ENCODE measurements at places on chromosomes 13 and 19.

- DNase-seq = no peak
Observed at GRCh38 chr19:42074513-42075363, 1.2 kb upstream of the ZNF574 start.

- no peak for DNase-seq
Observed at GRCh38 chr13:72565893-72566292, 161.5 kb downstream of the MZT1 start.

- DNase-seq = no peak
Observed at GRCh38 chr19:32038021-32038920, 307.1 kb upstream of the ZNF507 start.

DNA sequence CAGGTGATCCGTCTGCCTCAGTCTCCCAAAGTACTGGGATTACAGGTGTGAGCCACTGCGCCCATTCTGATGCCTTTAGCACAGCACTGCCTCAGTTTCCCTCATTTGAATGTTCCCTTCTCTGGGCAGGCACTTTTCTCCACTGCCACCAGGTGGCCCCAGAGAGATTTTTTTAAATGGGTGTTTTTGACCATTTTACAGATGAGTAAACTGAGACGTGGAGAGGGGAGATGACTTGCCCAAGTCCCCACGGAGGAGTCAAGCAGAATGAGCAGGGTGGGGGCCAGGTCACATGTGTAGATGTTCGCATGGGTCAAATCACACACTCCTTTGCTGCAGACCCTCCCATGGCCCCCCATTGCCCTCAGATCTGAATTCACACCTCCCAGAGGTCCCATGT is 3.2 kb upstream of the PDE4C start:
- DNase-seq = no peak

- DNase-seq = peak; percentile 66
Observed at GRCh38 chr13:42405665-42406390, 133.9 kb downstream of the AKAP11 start.

DNA sequence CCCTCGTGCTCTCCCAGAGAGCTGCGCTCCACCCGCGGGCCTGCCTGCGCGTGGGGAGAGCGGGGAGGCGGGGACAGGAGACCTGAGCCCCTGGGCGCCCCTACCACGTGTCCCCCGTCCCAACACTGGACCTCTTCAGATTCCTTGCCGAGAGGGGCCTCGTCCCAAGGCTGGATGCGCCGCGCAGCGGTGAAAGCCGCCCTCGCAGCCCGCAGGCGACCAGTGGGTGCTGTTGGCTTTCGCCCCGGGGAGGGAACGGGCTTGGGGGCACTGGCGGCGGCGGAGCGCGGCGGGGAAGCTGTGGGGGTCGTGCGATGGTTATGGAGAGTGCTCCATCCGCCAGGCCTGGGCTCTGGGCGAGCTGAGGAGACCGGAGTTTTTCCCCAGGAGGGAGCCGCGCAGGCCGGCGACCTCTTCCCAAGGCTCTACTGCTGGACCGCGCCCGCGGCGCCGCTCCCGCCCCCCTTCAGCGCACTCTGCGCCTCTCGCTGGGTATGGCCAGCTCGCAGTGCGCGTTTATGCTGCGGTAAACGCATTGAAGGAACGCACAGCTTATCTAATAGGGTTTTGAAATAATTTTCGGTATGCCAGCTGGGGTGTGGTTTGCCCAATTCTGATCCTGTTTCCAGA is 17.2 kb upstream of the RNF17 start:
- DNase-seq = no peak

- DNase-seq = no peak
Observed at GRCh38 chr19:58572026-58572817, 913 bp downstream of the MZF1 start.

DNA sequence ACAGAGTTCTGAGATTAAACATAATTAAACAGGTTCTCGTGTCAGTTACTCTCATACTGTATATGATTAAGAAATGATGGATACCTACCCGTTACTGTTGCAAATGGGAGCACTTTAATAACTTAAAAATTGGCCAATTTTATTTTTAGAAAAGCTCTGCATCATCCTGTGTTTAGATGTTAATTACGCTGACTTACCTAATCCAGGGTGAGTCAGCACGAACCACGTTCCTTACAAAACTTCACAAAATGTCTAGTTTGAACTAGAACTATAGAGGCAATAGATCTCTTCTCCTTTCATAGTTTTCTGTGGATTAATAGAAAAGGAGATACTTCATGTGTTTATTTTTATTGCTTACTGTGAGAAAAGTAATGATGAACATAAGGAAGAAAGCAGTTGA is 363.9 kb downstream of the MYO16 start:
- DNase-seq = no peak

Data from stimulated activated CD8-positive, alpha-beta memory T cell treated with anti-CD3 and anti-CD28 coated beads, Interleukin-7, amount 100 ng/mL, for 4 hours (primary cell).